ENCODE measurements at places on chromosomes 7 and 10.

GRCh38 chr7:115410434-115410820, 488.5 kb downstream of the MDFIC start:
- DNase-seq, result no peak

DNA sequence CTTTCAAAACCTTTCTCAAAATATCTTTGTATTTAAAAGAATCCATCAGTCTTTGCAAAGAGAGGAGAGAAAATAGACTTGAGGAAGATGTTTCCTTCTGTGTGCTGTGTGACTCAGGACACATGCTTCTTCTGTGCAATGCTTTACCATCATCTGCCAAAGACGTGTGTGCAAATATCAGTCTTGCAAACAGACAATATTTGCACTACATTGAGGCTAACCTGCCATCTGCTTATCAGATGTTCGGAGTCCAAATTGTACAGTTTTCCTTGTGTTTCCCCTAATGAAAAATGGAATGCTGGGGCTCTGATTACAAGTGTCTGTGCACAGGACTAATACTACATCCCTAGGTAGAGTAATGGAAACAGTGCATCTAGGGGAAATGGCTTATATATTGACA, 353.1 kb upstream of the LRRTM3 start:
- DNase-seq, result no peak

- DNase-seq, result no peak
Measured at GRCh38 chr7:140416560-140416959, 12.7 kb downstream of the RAB19 start.

- no peak for DNase-seq
Measured at GRCh38 chr10:22736134-22736533, 21.8 kb upstream of the PIP4K2A start.

GRCh38 chr7:74498354-74498753, 44.6 kb downstream of the GTF2IRD1 start:
- DNase-seq, result no peak

DNA sequence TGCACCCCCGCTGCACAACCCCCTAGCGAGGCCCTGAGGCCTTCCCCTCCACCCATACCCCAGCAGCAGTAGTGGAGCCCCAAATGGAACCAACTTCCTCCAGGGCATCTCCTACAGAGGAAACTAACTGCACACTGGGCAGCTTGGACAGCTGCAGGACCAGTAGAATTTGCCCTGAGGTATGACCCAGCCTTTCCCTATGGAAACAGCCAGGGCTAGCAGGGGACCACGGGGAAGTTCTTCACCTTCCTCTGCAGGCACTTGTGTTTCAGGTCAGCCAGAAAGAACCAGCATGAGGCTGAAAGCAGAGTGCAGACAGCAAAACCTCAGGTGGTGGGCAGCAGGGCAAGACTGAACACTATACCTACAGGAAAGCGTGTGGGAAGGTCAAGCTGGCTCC, 5.7 kb upstream of the EEPD1 start:
- DNase-seq, result no peak

- no peak for DNase-seq
Measured at GRCh38 chr10:20327954-20328353, 511.7 kb downstream of the PLXDC2 start.
